ENCODE measurements at places on chromosomes 11 and 22. TPM values are rescaled to one million over a fixed set of nuclear protein-coding genes. Genes with fewer than 3 reads are reported as not detected.

The KRTAP5-7 gene
- not detected for total RNA-seq

The APOL5 gene
- 0.46 TPM for total RNA-seq

The OMP gene
- 0.98 TPM for total RNA-seq

The TBX10 gene
- not detected for total RNA-seq

The PLEKHB1 gene
- total RNA-seq: 2.5 TPM

The RIMBP3C gene
- total RNA-seq: not detected

The OR8G1 gene
- total RNA-seq: not detected

The KCTD14 gene
- total RNA-seq: 0.72 TPM

The MYRF gene
- 1.0 TPM for total RNA-seq

The TPBGL gene
- total RNA-seq: under 0.01 TPM

All from smooth muscle cell of the pulmonary artery (primary cell).